ENCODE measurements at places on chromosomes 1 and 21.

GRCh38 chr1:40930174-40930964 is 49.1 kb upstream of the CTPS1 start:
- DNase-seq: no peak

GRCh38 chr1:22711071-22711470 is 432 bp downstream of the EPHB2 start:
- no peak for DNase-seq

DNA sequence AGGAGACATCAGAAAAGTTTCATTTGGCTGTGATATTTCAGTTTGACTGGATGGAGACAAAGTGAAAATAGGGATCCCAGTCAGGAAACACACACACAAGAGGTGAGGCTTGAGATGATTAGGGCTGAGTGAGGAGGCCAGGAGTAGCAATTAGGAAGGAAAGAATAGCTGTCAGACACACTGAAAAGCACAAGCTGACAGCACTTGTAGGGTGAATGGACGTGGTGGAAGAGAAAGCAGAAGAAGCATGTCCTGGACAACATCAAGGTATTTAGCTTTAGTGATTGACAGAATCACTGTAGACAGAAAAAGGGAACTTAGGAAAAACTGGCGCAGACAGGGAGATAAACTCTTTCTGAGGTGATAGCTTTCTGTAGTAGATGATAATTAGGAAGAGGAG is 347.7 kb downstream of the TGFB2 start:
- no peak for DNase-seq

DNA sequence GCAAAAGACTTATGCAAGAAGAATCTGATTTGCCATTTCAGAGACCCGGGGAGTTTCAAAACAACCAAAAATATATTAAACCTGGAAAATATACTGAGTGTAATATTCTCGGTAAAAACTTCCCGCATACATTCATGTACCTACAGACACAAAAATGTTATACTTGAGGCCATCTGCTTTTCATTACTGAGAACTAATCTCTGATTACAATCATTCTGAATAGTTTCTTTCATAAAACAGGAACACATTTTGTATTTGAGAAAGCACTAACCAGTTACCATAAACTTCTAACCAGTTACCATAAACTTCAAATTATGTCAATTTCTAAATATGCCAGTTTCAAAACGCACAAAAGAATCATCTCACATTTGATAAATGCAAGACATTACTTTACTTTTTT is 7.8 kb downstream of the ZNHIT6 start:
- no peak for DNase-seq

- no peak for DNase-seq
These were observed 764.3 kb upstream of the PRMT6 start for GRCh38 chr1:106292130-106292529.

DNA sequence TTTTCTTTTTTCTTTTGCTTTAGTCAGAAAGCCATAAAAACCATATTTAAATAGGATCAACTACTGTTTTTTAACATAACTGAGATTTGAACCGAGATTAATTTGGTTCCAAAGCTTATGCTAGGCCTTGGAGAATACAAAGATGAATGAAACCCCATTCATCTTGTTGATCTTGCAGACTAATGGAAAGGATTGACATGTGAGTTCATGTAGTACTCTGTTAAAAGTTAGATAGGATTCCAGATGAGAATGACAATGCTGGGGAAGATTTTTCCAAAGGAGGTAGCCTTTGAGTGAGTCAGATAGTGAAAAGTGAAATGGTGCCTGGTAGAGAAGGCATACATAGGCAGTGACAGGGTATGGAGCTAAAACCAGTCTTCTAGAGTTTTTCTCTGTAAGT is 22.7 kb downstream of the RBM15 start:
- no peak for DNase-seq

GRCh38 chr21:31786164-31786920 is 54.4 kb upstream of the SCAF4 start:
- DNase-seq: no peak

DNA sequence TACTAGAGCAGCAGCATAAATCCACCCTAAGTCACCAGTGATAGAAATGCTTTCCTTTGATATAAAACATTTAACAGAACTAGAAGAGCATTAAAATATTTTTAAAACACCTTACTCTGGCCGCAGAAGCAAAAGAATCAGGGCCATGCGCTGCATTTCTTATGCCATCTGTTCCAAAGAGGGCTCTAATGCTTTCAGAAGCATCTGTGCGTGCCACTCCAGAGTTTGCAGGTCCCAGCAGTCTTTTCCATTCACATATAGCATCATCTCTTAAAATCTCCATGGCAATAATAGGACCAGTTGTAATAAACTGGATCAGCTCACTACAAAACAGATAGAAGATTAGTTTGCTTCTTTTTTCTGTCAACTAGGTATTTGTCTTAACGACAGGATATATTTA is 69.2 kb downstream of the NME7 start:
- no peak for DNase-seq

GRCh38 chr21:44305691-44306090 is 5.8 kb downstream of the PFKL start:
- DNase-seq: no peak

Data from activated CD4-positive, CD25-positive, alpha-beta regulatory T cell treated with anti-CD3 and anti-CD28 coated beads, Interleukin-2, amount 50 U/mL, for 16 hours (primary cell).